ENCODE measurements at places on chromosomes 7 and 10. TPM values are rescaled to one million over a fixed set of nuclear protein-coding genes. Genes with fewer than 3 reads are reported as not detected.

PRSS2 gene
- not detected for total RNA-seq

VPS50 gene
- 50.0 TPM for total RNA-seq

UCN3 gene
- total RNA-seq: not detected

PLXDC2 gene
- 11.2 TPM for total RNA-seq
